ENCODE measurements at places on chromosomes 5 and 9. TPM values are rescaled to one million over a fixed set of nuclear protein-coding genes. Genes with fewer than 3 reads are reported as not detected.

- DNase-seq = no peak
Observed at GRCh38 chr5:80150731-80151130, 105.1 kb downstream of the SERINC5 start.

DNA sequence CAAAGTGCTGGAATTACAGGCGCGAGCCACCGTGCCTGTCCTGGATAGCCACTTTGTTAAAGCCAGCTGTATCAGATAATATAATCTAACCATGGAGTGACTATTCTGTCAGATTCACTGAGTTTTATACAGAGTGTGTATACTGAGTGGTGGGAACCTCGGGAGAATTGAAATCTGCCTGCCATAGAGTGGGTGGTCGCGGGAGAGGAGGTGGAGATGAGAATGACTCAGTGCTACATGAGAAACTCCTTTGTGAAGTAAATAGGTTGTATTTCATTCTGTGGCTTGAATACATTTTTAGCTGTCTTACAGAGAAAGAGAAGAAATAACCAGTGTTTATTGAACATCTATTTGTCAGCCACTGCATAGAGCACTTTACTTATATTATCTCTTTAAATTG lies 26.4 kb downstream of the ATP6V0E1 start:
- peak; percentile 41 for DNase-seq

DNA sequence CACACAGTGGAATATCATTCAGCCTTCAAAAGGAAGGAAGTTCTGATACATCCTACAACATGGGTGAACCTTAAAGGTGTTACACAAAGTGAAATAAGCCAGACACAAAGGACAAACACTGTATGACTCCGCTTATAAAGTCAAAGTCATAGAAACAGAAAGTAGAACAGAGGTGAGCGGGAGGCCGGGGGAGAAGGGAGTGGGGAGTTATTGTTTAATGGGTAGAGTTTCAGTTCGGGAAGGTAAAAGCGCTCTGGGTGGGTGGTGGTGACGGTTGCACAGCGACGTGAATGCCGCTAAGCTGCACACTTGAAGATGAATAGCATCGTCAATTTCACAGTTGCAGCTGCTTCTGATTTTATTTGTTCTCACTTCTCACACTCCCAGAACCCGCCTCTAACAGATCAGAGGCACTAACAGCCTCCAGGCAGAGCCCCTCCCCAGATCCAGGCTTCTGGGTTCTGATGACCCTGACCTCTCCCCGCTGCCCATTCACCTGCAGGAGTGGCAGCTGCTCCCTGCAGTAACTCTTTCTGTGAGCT lies 34.1 kb downstream of the BNIP1 start:
- no peak for DNase-seq

DNA sequence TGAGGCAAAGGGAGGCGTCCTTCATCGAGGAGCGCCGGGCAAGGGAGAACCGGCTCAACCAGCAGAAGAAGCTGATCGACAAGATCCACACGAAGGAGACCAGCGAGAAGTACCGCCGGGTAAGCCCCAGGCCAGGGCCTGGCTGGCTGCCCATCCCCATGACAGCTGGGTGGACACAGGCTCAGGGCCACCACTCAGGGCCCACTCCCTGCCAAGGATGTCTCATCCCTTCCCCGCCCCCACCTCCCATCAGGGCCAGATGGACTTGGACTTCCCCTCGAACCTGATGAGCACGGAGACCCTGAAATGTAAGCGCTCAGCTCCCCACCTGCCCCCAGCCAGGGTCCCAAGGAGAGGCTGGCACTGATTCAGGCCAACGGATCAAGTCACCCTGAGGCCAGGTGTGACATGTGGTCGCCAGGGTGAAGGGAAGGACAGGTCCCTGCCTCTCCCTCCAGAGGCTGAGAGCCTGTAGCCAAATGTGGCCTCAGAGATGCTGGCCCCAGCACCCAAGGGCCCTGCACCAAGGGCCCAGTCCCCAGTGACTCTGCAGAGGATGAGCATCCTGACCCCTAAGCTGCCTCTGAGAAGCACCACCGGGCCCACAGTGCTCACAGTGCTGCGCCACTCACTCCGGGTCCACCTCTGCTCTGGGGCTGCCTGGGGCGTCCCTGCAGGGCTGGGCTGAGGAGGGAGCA lies 3.1 kb upstream of the RABL6 start:
- DNase-seq = no peak

- no peak for DNase-seq
Observed at GRCh38 chr5:149079883-149080282, 17.0 kb upstream of the SH3TC2 start.

DNA sequence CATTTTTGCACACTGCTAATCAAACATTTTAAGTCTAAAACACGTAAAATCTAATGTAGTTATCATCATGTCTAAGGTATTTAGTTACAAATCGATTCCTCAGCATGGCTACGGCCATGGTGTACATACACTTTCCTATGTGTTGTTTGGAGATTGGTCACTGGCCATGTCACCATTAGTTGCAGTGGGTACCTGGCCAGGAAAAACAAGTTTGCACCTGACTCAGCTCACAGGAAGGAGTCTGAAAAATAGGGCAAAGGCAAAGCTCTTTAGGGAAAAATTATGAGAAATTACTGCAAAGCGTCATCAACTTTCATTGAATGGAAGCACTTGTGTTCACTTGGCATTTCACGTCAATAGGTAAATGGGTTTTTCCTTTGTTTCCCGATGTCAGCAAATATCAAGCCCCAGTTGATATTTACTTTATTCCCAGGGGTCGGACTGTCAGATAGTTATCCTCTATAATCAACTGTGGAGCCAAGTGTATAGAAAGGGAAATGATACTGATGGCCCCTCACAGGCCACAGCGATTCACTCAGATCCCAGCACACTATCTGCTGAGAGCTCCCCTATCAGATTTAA lies 626.0 kb upstream of the ADAMTS16 start:
- no peak for DNase-seq

DNA sequence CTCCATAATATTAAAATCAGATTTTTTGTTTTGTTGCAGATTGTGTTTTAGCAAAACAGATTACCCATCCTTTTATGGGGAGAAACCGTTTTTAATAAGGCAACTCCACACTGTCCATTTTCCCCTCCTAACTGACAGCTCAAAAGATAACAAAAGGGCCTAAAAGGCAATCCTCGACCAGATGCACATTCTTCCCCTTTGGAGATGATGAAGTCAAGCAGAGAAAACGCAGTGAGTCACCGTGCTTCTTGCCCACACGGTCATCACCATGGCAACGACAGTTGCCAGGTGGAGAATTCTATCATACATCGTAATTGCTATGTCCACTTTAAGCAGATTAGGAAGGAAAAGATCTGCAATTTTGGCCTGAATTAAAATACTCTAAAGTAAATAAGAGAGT lies 96.4 kb downstream of the DIRAS2 start:
- peak; percentile 99 for DNase-seq

DNA sequence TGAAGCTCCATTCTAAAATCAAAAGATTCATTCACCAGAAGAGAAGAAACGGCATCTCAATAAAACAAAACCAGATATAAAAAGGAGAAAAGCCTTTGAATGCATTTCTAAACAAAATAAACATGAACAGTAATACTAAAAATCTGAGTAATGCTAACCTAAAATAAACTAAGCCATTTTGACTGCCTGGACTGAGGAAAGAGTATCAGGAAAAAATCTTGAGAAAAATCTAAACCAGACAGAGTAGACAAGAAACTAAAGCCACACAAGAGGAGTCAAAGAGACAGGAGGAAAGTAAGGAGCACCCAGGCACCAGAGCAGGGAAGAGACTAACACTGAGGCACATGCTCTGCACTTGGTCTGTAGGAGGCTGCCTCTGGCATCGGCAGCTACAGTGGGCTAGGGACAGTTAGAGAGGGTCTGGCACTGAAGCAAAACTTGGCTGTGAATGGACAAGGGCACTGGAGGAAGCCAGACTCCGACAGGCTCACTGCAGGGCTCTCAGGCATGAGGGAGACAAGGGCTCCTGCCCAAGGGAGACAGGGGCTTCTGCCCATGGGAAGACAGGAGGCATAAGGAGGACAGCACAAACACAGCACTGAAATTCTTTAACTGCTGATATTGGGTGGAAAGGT lies 50.2 kb downstream of the DROSHA start:
- DNase-seq = no peak

- DNase-seq = no peak
Observed at GRCh38 chr5:16493261-16493660, 27.7 kb upstream of the ZNF622 start.

The SPINK7 gene
- total RNA-seq = not detected

The NR2F1-AS1 gene
- 9.5 TPM for total RNA-seq

The SLC6A18 gene
- total RNA-seq = not detected
